Heart right ventricle (tissue), 16 donors: ENCODE measurements at places on chromosomes 3 and 15. TPM values are rescaled to one million over a fixed set of nuclear protein-coding genes. Genes with fewer than 3 reads are reported as not detected.

DNAH1 gene
- 2.1 TPM for total RNA-seq

DNA sequence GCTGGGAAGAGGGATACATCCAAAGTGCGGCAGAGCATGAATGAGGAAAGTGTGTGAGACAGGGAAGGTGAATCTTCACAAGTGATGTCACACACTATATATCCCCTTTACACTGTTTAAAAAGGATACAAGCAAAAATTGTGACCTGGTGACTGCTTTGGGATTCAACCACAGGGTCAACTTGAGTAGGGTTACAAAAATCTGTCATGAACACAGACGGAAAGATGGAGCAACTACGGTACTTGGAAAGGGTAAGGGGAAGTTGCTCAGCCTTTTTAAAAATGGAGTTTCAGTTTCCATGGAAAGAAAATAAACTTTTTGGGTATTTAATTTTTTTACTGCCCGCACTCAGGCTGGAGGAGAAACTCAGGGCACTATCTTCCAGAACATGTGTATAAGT, 60.3 kb downstream of the B3GNT5 start:
- H3K27ac ChIP-seq = no peak overlapping the region
- H3K4me1 ChIP-seq = peaks cover 5% of the 10 kb centered on the region
- no peak overlapping the region for H3K4me3 ChIP-seq
- H3K27me3 ChIP-seq = no peaks in the 10 kb centered on the region
- H3K36me3 ChIP-seq = no peaks in the 10 kb centered on the region

- no peak for DNase-seq
- peak overlapping the region; percentile 38 for H3K4me3 ChIP-seq
- no peaks in the 10 kb centered on the region for H3K27me3 ChIP-seq
- H3K36me3 ChIP-seq = no peaks in the 10 kb centered on the region
- peaks cover 68% of the 10 kb centered on the region for H3K4me1 ChIP-seq
Observed at GRCh38 chr15:65066635-65067316, 1.0 kb downstream of the RASL12 start.

ANKUB1 gene
- total RNA-seq = not detected

DNA sequence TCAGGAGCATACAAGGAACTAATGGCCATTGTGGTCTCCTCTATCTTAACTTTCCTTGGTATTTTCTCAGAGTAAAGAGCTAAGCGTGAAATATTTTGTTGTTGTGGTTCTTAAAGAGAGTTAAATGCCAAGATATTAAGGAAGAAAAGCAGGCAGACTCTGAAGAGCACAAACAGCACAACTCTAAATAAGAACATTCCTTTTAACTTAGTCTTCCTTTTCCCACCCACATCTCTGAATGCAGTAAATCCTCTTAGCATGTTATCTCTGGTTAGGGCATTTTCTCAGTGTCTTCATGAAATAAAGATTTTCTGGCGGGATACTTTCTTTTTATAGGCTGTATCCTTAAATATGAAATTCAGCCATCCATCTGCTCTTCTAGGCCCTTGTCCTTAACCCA, 1.5 kb downstream of the GPR87 start:
- H3K36me3 ChIP-seq = no peaks in the 10 kb centered on the region
- no peak overlapping the region for H3K27ac ChIP-seq
- H3K4me1 ChIP-seq = no peaks in the 10 kb centered on the region
- H3K4me3 ChIP-seq = no peak overlapping the region
